Muscle of back (tissue), 13 donors: ENCODE measurements at places on chromosomes 5 and 9.

GRCh38 chr5:91293131-91293530 is 90.0 kb downstream of the ARRDC3 start:
- no peak for DNase-seq

DNA sequence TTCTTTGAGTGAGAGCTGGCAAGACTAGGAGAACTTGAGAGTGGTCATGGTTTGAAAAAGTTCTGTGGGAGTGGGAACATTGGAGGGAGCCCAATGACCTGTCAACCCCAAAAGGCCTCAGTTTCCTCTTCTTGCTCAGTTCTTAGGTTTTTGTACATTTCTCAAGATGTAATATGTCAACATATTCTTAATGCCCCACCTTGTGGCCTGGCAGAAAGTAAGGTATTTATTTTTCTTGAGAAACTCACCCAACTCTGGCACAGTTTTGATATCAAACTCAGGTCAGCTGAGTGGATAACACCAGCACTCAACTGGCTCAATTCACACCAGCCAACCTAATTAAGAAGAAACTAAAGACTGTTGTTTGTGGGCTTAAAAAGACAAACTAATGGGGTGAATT is 123.0 kb upstream of the SLC27A6 start:
- no peak for DNase-seq

- no peak for DNase-seq
Measured at GRCh38 chr5:7805379-7805778, 45.6 kb downstream of the CFAP90 start.

DNA sequence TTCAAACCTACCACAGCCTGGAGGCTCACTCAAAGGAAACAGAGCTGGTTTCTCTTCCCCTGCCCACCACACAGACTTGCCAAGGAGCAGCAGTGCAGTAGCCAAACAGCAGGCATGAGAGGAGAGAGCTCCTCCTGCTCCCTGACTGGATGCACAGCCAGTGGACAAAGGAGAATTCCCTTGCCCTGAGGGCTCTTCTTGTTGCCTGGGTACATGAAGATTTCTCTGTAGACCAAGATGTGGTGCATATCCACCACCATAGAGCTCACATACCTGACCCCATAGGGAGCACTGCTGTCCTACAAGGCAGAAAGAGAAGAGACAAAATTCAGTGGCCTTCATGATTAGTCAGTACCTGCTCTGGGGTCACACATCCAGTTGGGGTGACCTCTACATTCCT is 56.3 kb upstream of the SPATA31E1 start:
- no peak for DNase-seq

DNA sequence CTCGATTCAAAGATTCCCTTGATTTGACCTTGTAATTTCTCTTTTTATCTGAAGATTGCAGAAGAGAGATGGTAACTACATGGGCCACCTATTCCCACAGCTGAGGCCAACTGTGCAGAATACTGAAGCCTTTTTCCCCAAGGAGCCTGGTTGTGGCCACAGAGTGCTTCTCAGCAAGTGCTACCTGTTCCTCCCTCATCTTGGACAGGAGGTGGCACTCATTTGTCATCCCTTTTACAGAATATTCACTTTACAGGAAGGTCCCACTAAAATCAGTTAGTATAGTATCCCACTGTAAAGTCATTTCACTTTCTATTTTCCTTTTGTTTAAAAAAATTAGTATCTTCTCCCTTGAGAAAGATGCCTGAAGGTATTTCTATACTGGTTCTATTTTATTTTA is 346.4 kb downstream of the ARL15 start:
- DNase-seq: no peak

DNA sequence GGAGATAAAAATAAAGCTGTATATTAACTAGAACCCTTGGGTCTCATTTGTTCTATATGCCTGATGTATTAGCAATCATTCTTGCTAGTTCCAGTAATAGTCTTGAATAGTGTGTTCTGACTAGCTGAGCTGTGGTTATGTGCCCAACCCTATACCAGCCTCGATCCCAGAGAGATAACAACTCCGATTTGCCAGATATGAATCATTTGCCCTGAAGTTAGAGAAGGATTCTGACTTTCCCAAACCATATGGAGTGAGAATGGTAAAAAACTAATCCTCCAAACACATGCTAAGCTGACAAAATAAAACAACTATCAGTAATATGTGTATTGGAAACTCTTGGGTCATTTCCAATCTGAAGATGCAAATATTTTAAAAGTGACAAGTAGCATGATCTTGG is 64.8 kb downstream of the ALDH1A1 start:
- no peak for DNase-seq

DNA sequence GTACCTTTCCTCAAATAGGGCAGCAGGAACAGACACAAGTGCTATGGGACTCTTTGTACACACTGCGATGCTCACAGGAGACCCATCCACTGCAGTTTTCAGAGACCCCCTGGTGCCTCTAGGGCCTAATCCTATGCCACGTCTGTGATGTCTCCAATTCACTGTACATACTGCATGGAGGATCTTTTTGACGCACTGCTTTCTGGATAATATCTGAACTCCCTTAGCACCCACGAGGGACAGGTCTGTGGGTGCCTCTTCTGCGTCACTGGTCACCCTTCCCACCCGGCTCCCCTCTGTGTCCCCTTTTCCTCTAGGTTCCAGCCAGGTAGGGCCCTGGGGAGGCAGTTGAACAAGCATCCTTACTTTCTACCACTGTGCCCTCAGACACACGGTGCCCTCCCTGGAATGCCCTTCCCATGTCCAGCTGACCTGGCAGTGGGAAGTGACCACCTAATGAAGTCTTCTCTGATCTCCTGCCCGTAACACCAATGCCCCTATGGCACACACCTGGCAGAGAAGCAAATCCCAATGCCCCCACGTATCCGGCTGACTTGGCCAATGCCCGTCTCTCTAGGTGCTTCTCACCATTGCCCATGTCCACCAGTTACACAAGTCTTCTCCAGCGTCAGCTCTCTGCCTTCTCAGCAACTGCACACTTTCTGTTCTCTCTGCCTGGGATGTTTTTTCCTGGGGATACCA is 41.5 kb downstream of the FOXI1 start:
- no peak for DNase-seq

GRCh38 chr5:180289433-180289832 is 2.5 kb downstream of the MAPK9 start:
- no peak for DNase-seq

GRCh38 chr5:59299006-59299405 is 594.5 kb downstream of the PDE4D start:
- no peak for DNase-seq

- DNase-seq: peak; percentile 75
Measured at GRCh38 chr9:76257311-76257710, 136.9 kb downstream of the RFK start.

GRCh38 chr5:125199968-125200865 is 453.8 kb upstream of the ZNF608 start:
- DNase-seq: peak; percentile 61

DNA sequence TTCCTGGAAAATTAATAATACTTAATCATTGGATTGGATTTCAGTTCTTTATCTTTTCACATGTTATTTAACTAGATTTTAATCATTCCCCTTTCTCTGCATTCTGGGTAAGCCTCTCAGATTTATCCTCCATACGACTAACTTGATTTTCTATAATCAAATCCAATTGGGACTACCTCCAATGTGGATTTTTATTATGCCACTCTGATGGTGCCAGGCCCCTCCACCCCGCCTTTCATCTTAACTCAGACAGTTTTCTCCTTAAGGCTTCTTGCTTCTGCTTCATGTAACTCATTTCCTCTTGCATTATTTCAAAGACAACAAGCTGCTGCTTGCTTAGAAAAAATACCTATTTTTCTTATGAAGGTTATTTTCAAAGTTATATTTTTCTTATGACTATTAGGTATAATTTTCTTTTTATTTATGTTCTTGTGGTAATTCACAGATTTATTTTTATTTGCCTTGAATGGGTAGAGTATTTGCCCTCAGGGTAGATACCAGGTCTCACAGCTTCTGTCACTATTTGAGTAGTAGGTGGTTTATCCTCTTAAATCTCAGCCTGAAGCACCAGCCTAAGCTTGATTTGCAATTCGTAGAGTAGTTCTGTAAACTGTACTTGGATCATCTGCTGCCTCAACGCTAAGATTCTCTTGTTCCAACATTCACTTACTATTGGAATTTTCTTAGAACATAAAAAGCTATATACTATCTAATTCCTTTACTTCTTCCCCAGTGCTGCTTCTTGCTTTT is 659.0 kb upstream of the ARRDC3 start:
- DNase-seq: no peak

DNA sequence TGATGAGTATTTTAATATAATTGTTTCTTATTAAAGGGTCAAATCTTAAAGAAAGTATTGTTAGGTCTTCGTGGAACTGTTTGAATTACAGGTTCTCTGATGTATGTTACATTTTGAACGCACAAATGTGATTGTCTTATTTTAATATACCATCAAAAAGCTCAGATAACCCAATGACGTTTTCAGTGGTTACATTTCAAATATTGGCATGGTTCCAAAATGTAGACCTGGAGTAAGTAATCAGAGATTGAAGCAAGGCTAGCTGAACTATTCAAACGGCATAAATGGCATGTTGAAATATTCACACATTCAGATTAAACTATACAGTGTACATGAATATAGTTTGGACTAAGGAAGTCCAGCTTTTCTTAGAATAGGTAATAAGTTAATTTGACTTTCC is 281.7 kb upstream of the EFNA5 start:
- no peak for DNase-seq

DNA sequence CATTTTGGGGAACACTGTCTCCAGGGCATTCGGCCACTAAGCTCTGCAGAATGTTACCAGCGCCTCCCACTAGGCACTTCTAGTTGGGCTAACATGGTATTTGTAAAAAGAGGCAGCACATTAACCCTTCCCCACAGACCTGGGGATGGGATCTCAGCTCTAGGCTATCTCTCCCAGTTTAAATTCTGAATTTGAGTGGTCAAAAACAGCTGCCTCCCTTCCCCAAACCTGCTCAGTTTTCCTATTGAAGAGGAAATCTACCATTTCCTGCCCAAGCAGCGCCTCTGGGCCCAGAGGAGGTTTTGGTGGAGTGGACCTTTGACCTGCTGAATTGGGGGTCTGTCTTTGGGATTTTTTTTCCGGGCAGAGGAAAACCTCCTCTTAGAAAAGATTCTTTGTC is 53.2 kb downstream of the ENC1 start:
- DNase-seq: no peak

- peak; percentile 82 for DNase-seq
Measured at GRCh38 chr9:131402738-131403492, 9.0 kb downstream of the PRRC2B start.

DNA sequence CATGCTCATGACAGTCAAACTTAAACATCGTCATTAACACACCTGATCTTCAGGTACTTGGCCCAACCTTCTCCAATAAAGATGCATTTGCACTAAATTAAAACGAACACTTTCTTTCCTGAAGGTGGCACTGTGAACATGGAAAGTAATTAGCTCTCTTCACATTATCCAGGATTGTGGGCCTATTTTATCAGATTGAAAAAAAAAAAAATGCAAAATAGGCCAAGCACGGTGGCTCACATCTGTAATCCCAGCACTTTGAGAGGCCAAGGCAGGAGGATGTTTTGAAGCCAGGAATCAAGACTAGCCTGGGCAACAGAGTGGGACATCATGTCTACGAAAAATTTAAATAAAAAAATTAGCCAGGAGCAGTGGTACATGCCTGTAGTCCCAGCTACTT is 14.4 kb upstream of the CDC20B start:
- no peak for DNase-seq

DNA sequence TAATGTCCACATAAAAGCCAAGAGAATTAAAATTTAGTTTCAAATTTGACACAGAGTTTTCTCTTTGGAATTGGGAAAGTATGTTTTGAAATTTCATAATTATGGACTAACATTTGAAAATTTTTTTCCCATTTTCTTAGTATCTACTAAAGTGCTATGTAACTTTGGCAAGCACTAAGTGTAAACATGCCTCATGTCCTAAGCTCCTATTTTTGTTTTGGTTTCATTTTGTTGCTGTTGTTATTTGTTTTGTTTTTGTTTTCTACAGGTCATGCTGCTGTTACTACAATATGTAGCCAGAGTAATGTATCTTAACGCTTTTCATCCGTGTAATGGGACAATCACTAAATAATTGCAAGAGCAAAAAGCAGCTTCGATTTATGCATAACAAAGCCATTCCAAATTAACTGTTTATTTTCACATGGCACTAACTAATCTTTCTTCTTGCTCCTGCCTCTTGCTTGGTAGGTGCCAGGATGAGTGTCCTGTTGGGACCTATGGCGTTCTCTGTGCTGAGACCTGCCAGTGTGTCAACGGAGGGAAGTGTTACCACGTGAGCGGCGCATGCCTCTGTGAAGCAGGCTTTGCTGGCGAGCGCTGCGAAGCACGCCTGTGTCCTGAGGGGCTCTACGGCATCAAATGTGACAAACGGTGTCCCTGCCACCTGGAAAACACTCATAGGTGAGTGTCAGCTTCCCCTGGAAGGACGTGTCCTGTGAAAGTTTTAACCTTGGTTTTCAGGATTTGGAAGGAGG is 107.3 kb upstream of the PRRC1 start:
- DNase-seq: peak; percentile 47

GRCh38 chr5:158203261-158203660 is 344.3 kb upstream of the CLINT1 start:
- no peak for DNase-seq

DNA sequence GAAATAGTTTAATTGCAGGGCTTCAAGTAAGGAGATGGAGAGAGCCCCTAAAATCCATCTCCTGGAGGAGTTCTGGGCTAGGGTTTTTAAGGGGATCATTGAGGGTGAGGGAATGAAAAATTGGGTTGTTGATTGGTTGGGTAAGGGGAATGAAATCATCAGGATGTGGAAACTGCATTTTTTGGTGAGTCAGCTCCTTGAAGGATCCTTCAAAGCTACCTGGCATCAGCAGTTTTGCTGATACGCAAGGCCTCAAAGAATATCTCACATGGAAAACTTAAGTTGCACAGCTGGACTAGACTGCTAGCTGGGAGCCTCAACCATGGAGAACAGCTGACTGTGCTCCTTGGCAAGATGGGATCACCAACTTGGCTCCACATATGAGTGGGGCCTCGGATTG is 136.7 kb downstream of the FGF10 start:
- DNase-seq: no peak

- peak; percentile 28 for DNase-seq
Measured at GRCh38 chr5:68217047-68217355, 1.4 kb downstream of the PIK3R1 start.
